Activated gamma-delta T cell treated with anti-CD3 and anti-CD28 coated beads, Interleukin-2, amount 50 U/mL, for 16 hours (primary cell): ENCODE measurements at places on chromosomes 11 and 22.

GRCh38 chr11:33860926-33861325, 30.9 kb downstream of the LMO2 start:
- DNase-seq = no peak

GRCh38 chr11:111852103-111852502, 19.3 kb downstream of the ALG9 start:
- no peak for DNase-seq

DNA sequence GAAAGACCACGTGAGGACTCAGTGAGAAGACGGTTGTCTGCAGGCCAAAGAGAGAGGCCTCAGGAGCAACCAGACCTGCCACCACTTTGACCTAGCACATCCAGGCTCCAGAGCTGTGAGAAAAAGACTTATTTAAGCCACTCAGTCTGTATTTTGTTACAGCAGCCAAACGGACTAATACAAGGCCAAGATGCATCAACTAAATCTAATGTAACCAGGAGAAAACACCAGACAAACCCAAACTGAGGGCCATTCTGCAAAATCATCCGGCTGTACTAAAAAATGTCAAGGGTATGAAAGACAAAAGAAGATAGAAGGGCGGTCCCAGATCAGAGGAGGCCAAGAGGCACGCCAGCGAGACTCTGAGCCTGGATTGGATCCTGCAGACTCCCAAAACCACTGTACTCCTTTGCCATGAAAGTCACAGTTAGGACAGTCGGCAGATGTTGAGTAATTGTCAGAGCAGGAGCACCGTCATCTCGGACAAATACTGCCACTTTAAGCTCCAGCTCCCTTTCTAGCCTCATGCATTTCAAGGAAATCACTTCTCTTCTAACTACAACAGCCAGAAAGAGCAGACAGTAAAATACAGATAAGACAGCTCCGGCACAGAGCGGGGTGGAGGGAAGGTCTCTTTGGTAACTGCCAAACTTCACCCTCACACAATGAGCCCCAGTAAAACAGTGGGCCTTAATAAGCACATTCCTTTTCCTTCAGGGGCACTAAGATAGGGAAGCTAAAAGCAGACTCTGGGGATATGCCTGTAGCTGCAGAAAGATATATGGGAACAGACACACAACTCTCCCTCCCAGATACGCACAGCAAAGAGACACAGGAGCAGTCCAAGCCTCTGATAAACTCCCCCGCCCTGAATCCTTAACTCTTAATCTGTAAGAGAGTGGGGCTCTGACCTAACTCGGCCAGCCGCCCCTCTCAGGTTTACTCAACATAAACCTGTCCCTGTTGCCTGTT, 3.5 kb upstream of the ZP1 start:
- DNase-seq = no peak

DNA sequence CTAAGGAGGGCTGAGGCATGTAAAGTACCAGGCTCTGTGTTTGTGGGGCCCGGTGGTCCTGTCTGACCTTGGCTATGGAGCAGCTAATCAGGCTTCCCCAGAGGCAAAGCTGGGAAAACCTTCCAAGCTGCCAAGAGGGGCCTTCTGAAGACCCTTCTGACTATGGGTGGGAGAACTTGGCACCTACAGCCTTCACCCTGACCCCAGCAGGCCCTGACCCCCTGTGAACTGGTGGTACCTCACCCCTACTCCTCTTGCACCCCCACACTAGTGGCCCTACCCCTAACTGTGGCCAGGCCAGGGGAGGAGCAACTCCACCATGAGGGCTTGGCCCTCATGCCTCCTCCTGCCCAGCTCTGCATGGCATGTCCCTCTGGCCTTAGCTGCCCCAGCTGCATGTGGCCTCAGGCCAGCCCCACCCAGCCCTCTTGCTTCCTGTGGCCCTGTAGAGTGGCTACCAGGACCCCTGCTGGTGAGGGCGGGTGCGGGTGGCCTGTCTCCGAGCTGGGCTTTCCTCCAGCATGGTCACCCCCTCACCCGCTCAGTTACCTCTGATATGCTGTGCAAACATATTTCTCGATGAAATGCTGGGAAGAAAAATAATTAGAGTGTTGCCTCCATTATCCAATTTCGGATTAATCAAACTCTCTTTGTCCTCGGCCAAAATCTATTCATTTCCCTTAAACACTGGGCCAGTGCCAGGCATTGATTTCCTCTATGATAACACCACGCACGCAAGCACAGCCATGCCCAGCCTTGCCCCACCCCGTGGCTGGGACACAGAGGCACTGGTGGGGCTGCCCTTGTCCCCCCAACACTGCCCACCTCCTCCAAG, 7.5 kb downstream of the GNAZ start:
- no peak for DNase-seq

DNA sequence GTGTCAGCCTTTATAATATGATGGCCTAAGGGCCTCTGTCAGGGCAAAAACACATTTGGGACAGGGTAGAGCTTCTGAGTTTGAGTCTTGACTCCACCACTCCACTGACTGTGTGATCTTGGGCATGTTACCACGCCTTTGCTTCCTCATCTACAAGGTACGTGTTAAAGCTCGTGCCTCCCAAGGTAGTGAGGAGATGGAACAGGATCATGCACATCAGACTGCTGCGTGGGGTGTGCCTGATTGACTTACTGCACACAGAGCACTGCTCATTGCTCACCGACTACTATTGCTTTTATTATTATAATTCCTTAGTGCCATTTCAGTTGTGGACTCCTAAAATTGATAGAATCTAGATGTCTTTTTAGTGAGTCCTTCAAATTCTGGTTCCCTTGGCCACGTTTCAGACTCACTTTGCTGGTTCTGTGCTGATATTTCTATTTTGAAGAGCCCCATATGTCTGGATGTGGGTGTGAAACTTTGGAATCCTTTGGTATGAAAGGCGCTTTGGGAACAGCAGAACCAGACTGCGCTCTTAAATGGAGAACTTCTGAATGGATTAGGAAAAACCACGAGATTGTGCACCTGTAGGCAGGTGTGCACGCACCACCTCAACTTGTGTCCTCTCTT, 44.1 kb upstream of the RAB1B start:
- no peak for DNase-seq

- no peak for DNase-seq
Measured at GRCh38 chr22:39723463-39723862, 152.9 kb downstream of the CACNA1I start.

- no peak for DNase-seq
Measured at GRCh38 chr11:117977029-117977428, 9.2 kb upstream of the IL10RA start.

DNA sequence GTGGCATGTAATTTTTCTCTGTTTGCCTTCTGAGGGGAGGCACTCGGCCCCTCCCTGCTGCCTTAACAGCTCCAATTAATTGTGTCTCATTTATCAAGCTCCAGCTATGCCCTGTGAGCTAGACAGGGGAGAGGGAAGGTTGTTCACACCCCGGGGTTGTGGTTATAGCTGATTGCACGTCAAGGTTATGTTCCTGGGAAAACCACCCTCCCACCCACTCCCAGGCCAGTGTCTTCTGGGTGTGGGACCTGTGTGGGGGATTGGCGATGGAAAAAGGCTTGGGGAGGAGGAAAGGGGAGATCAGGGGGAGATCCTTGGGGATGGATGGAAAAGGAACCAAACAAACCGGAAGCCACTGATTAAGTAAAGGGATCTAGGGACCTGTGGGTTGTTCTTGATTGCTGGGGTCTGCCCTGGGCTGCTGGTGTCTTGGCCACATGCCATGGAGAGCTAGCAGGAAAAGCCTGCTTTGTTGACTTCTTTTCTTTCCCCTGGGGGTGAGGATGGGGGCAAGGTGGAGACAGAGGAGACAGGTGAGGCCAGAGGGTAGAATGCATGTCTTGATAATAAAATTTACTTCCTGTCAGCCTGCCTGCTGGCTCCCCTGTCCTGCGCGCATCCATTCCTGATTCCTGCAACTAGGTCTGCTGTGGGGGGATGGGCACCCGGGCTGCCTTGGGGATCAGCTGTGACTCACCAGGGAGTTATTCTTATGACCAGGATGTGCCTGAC, 13.5 kb upstream of the SORL1-AS1 start:
- DNase-seq = no peak

- no peak for DNase-seq
Measured at GRCh38 chr11:73215191-73216134, 2.6 kb upstream of the P2RY2 start.

GRCh38 chr11:11533057-11533456, 88.7 kb downstream of the GALNT18 start:
- no peak for DNase-seq

- DNase-seq = no peak
Measured at GRCh38 chr11:97764605-97765004, 1256.1 kb upstream of the CNTN5 start.

DNA sequence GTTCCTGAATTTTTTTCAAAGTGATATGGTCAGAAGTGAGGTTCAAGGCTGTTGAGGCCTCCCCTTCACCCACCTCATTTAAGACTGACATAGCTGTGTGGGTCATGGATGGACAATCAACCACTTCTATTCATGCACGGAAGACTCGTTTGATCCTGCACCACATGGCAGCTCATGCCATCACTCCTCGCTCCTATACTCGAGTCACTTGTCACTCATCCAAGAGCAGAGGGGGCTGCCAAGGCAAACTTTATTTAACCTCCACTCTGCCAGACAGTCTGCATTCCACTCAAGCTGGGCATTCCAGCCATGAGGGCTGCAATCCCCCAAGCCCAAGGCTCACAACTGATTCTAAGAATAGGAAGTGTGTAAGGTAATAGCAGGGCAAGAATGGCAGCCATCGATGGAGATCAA, 34.1 kb downstream of the SNX19 start:
- no peak for DNase-seq

DNA sequence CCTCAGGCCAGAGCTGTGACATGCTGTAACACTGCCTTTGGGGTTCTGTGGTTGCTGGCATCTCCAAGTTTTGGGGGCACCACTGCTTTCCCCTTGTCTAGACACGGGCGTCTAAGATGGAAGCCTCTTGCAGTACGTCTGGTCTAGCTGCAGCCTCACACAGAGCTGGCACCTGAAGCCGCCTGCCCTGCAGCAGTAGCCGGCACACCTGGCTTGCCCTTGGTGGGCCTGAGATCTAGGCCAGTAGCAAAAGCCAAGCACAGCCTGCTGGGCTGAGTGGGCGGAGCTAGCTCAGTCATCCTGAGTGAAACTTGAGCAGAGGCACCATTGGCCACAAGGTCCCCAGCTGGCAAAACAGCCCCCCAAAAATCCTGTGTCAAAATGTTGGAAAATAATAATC, 154.2 kb downstream of the DLG2 start:
- DNase-seq = no peak

DNA sequence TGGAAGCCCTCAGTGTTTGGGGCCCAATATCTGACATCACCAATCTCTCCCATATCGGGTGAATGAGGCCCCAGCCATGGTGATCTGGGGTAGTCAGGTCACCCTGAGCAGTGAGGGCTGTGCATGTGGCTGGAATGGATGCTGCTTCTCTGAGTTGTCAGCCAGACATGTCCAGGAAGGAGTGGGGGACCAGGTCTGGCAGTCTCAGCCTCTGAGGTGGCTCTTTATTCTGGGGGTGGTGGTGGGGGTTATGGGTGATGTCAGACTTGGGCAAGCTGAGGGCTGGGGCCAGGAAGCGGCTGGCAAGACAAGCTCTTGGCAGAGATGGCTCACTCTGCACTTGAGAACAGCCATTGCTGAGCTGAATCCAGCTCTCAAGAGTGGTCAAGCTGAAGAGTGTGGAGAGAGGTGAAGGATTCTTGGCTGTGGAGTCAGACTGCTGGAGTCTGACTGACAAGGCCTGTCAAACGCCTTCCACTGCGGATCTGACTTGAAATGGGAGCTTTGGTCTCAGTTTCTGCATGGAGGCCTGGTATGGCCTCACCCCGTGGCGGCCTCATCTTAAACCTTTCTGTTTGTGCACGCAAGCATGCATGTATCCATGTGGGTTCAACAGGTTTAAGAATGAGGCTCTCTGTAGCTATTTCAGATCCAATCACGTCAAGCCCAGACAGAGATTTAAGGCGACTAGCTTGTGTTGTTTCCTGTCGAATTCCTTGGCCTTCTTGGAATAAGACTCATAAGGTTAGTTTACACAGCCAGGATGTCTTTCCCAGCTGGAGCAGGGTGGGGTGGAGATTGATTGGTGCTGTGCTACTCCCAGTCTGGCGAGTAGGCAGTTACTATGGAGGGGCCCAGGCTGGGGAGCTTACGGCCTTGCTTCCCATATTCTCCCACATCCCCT, 83.9 kb upstream of the TIMP3 start:
- DNase-seq = no peak

DNA sequence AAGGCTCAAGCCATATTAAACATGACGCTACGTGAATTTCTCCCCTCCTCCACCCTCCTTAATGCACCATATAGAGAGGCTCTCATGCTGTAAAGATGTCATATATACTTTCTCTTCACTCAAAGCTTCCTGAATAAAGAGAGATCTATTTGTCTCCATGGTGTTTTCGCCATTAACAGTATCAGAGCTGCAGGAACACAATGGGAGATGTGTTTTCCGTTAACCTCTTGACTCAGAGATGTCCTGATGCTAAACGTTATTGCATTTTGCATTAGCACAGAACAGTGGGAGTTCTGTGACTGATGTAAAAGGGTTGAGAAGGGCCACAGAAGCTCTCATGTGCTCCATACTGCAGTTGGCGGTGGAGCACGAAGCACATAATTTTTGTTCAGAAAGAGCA, 25.7 kb upstream of the BLID start:
- no peak for DNase-seq

DNA sequence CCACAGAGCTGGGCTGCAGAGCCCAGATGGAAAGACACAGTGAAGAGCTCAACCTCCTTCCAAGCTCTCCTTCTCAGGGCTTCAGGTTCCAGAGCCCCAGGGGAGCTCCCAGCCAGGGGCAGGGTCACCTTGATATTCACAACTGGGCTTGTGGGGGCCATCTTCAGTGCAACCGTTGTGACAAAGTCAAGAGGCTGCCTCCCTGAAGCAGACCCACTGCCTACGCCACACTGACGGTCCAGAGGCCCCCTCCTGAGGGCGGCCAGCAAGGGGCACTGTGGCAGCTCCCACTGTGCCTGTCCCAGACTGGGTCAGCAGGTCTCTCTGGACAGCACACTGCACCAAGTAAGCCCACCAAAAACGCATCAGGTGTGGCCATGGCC, 84.1 kb downstream of the DGCR2 start:
- DNase-seq = no peak

DNA sequence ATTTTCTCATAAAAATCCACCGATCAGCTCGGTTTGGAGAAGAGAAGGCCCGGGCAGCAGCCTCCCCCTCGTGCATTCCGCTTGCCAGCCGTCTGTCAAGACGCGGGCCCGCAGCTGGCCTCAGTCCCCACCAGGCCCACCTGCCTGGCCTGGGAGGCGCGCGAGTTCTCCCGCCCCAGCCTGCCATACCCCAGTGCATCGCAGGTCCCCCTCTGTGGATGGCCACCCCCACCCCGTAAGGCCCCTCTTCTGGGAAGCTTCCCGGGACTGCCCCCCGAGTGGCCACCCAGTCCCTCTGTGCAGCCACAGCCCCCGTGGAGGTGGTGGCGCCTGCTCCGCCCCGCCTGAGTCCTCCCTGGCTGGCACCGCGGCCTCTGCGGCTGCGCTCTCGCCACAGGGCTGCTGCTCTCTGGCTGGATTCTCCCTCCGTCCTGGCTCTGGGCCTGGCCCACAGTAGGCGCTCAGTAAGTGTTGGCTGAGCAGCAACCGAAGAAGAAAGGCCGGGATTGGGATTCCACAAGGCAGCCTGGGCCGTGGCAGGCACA, 74.0 kb upstream of the TCF20 start:
- no peak for DNase-seq

- no peak for DNase-seq
Measured at GRCh38 chr11:120637131-120637530, 125.6 kb downstream of the GRIK4 start.

GRCh38 chr11:2444821-2445745, at the start of gene KCNQ1:
Gene KCNQ1 (plus strand): TSS chr11:2445008. CDS start chr11:2445099, 91 bp downstream.
- no peak for DNase-seq
